ENCODE measurements at places on chromosomes 5 and 9.

DNA sequence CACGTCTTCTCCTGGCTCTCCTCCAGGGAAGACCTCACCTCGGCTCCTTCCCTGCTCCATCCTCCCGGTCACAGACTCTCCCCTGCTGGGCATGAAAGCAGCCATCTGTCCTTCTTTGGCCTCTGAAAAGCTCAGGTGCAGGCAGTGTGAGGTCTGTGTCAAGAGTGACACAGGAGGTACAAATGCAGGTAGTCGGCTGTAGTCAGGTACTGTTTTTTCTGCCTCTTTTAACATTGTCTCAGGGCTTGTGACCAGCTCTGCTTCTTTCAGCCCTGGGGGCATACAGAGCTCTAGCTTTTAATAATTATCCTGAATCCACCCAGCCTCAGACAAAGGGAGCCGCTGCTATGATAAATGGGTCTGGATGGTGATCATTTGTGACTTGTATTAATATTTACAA lies 46.4 kb downstream of the C5orf15 start:
- no peak for DNase-seq

- DNase-seq = no peak
Observed at GRCh38 chr5:158878227-158878626, 221.5 kb downstream of the EBF1 start.

DNA sequence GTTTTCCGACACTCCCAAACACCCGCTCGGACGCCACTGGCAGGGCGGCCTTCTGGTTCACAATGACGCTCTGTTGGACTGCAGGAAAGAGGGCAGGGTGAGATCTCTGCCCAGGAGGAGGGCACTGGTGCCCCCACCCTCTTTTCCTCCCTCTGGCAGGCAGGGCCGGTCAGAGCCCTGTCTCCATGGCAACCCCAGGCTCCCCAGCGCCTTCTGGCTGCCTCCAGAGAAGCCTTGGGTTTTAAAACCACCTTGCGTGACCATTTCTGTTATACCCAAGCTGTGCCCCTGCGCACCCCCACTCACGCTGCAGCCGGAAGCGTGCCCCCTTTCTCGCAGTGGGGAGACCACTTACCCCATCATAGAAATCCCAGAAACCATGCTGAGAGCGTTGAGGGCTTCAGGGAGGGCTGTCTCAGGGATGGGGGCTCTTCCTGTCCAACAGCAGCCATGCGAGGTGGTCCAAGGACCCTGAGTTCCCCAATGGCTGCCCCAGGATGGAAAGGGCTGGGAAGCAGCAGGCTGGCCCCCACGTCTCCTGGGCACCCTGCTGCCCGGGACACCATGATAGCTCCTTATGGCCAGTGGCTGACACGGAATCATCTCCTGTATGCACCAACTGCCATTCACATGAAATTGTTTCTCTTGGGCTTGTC lies 7.3 kb downstream of the C9orf50 start:
- no peak for DNase-seq

- DNase-seq = no peak
Observed at GRCh38 chr5:10145923-10146401, 103.7 kb downstream of the ATPSCKMT start.

GRCh38 chr5:81778642-81779041 lies 27.7 kb upstream of the SSBP2 start:
- no peak for DNase-seq

DNA sequence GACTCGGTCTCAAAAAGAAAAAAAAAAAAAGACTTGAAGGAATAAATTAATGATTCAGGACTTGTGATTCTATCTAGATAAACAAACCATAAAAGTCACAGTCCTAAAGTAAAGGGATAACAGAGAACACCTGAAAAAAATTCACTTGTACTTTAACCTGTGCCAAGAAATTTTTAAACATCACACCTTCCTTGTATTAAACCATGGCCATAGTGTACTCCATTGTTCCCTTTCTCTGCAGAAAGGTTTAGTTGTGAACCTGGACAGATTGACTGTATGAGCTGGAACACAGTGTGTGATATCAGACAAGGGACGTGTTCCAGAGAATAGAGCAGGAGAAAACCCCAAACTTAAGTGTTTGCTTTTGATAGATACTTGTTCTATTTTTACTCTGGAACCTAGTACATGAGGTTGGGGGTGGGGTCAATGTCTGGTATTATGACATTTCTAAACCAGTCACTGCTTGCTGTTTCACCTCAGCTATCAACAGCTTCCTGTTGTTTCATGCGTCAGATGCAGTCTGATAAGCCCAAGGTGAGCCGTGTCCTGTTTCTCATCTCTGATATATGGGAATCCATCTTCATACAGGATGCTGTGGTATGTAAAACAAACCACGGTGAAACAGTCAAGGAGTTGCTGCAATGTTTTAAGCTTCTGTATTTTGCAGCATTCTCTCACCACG lies 62.5 kb upstream of the ITGA1 start:
- peak; percentile 42 for DNase-seq

DNA sequence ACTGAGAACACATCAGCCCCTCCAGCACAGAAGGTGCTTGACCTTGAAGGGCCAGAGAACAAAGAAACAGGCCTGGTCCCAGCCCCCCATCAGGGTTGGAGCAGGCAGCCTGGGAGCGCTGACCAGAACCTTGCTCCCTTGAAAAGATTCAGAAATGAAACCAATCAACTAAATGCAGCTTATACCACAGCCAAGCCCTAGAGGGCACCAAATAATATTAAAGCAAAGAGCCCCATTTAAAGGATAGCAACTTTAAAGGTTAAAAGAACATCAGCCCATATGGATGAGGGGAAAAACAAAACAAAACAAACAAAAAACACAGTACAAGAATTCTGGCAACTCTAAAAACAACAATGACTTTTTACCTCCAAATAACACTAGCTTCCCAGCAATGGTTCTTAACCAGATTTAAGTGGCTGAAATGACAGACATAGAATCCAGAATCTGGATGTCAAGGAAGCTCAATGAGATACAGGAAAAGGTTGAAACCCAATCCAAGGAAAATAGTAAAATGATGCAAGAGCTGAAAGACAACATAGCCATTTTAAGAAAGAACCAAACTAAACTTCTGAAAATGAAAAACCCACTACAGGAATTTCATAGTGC lies 471.9 kb downstream of the MTRR start:
- DNase-seq = no peak

- DNase-seq = no peak
Observed at GRCh38 chr5:55226934-55227663, at the start of gene MCIDAS. Gene MCIDAS (minus strand): TSS chr5:55227315. CDS start chr5:55227138, 177 bp downstream.

DNA sequence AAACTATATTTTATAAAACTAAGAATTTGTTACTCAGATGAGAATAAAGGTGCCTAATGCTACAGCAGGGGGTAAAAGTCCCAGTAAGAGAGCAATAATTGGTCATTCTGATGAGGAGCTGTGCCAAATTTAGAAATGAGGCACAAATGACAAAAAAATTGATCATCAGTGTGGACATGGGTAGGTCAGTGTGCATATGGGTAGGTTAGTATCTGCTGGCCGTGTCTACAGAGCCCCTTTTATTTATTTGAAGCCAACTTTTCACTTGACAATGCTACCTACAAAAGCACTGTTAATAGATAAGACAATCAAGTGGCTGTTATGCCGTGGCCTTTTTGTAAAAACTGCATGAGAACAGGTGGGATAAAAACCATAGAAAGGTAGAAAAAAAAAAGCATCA lies 454.6 kb downstream of the RAB3C start:
- no peak for DNase-seq

- DNase-seq = no peak
Observed at GRCh38 chr5:140548791-140549190, 1.3 kb downstream of the EIF4EBP3 start.

GRCh38 chr5:180084638-180085561 lies 13.3 kb upstream of the RNF130 start:
- DNase-seq = no peak
